GM13977 (cell line): ENCODE measurements at places on chromosomes 2 and 18.

DNA sequence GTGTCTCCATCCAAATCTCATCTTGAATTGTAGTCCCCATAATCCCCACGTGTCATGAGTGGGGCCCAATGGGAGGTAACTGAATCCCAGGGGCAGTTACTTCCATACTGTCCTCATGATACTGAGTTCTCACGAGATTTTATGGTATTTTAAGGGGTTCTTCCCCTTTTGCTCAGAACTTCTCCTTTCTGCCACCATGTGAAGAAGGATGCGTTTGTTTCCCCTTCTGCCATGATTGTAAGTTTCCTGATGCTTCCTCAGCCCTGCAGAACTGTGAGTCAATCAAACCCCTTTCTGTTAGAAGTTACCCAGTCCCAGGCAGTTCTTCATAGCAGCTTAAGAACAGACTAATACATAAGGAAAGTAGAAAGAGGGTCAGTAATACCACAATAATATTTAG, 480.4 kb downstream of the KCNJ3 start:
- no peak for DNase-seq

DNA sequence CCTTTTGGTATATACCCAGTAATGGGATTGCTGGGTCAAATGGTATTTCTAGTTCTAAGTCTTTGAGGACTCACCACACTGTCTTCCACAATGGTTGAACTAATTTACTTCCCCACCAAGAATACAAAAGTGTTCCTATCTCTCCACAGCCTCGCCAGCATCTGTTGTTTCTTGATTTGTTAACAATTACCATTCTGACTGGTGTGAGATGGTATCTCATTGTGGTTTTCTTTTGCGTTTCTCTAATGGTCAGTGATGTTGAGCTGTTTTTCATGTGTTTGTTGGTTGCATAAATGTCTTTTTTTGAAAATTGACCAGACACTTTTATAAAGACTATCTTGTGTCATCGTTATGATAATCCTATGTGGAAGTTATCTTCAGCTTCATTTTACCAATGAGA, 16.0 kb upstream of the ATP8B1 start:
- DNase-seq: no peak

DNA sequence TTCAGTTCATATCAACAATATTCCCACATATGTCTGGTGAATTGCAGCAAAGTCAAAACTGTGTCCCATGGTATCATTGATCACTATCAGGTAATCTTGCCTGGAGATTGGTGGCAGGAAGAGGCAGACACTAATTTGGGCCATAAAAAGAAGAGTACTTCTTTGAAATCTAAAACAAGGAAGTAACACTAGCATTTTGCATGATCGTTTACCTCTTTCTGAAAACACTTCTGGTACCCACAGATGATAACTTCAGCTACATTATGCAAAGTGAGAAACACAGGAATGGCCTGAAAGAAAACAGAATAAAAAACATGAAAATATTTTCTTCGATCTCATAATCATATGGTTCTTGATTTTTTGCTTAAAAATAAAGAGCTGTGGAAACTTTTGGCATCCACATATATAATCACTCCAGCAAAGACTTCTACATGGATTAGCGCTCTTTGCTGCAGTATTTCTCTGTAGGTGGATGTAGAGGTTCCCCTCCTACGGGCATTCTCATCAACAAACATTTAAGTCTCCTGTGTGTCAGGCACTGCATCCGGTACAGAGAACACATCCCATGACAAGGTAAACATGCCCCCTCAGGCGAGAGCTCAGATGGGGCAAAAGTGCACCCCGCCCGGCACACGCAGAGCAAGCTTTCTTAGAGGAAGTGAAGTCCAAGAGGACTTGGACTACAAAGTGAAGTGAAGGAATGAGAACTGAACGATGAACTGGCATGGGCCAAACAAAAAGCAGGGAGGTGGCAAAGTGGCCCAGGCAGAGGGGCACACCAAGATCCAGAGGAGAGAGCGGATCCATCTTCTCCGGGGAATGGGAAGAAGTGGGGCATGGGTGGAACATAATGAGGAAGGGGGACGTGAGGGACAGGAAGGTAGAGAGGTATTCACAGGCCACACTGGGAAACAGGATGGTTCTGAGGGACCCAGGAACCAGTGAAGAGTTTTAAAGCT, 68.0 kb upstream of the RIOK3 start:
- no peak for DNase-seq

DNA sequence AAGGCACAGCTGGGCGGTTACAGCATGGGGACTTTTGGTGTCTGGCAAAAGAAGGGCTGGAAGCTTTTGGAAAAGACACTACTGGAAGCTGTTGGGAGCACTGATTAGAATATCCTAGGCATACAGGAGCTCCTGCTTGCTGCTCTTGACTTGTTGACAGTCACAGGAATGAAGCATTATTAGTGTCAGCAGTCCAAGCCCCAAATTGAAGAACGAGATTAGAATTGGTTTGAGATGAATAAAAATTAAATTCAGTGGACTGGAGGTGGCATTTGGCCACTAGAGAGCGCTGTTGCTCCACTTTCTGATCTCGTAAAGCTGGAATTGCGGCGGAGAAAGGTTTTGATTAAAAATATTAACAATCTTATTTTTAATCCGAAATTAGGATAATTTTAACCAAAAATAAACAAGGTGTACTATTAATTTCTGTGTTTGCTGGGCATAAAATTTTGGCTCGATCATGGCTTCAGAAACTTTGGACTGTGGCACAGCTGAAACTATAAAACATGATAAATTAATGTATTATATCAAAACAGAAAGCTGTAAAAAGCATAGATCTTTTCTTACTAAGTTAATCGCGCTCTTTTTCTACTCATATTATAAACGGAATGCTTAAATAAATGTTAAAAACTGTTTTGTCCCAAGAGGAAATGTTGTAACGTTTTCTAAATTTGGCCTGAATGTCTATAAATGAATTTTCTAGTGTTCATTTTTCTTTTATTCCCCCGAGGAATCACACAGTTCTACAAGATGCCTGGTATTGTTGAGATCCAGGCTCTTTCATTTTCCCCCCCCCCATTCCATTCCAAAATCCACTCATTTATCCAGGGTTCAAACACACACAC, 2.4 kb upstream of the HOXD8 start:
- peak; percentile 76 for DNase-seq

DNA sequence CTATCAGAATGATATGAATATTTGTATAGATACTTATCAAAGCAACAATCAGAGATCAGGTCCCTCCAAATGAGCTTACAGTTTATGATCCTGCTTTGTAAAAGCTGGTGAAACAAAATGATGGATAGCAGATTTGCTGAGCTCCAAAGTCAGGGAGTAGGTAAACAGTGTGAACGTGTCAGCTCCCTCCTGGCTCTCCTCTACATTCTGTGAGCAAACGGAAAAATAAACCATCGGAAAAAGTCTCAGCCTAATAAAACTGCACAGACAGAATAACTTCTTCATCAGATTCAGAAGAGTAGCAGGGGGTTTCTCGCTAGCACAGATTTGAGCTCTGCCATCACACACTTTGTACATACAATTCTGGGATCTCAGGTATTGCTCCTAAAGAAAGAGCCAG, 51.3 kb downstream of the BCL11A start:
- DNase-seq: no peak

DNA sequence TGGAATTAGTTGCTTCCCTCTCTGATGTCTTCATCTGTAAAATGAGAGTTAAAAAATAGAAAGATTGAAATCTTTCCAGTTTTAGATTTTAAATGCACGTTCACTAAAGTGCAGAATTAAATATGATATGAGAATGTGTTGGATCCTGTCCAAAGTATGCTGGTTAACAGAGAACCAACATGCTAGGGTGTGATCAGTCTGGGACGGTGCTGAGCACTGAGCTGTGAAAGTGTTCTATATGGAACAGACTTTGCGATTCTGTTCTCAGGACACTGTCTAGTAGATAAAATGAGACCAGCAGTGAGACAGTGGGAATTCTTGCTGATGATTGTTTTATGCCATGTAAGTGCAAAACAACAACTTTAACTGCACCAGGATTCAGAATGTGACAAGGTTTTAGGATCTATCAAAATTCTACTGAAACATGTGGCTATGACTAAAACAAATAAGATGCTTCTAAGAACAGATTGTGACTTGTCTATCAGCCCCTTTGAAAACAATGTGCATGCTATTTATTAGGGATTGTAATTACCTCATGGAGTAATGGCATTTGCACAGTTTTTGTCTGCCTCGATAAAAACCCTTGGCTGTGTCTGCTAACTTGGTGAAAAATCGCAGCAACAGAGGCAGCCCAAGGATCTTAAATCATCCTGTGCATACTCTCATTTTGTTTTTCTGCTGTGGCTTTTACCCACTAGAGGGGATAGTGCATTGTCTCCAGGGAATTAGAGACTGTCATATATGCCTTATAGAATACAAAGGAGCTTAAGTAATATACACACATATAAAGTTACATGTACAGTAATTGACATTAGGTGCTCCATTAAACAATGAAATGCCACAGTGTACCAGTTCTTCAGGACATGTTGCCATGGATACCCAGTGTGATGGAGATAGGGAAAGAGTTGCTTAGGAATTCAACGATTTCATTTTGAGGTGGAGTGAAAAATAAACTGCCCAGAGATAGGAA, 55.1 kb downstream of the MAP3K20 start:
- DNase-seq: no peak

GRCh38 chr2:1004398-1004797, 53.7 kb downstream of the SNTG2 start:
- DNase-seq: no peak

DNA sequence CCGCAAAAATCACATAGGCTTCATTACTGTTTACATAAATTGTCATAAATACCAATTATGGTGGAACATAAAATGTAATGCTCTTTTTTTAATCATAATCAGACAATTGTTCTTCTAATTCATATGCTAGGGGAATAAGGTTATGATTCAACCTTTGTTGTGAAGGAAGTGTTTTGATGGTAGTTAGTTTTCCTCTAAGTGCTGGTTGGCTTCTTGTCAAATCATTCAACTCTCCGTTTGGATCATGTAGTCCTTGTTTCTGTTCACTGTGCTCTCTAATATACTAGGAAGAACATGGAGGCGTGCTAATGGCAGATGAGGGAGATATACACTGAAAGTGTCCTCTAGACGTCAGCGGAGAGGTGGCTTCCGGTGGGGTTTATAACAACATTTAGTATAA, 1938.0 kb upstream of the PIK3C3 start:
- DNase-seq: no peak

- DNase-seq: no peak
Measured at GRCh38 chr2:7450188-7450832, 533.1 kb downstream of the RNF144A start.

GRCh38 chr2:179558010-179558934, 293.6 kb upstream of the SESTD1 start:
- no peak for DNase-seq

DNA sequence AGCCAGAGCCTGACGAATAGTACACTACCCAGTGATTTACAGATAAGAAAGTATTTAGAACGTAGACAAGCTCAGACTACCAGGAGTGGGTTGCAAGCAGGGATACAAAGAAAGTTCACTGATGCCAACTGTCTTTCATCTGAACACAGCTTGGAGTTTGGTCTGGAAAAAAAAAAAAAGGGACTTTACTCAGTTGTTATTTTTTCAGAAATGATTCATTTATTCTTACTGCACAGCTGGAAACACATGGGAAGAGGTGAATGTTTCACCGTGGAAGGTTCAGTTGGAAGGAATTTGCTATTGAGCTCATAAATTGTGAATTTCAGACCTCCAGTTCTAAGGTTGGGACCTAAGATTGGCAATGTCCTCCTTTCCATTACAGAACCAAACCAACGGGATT, 259.7 kb downstream of the ETAA1 start:
- DNase-seq: no peak

DNA sequence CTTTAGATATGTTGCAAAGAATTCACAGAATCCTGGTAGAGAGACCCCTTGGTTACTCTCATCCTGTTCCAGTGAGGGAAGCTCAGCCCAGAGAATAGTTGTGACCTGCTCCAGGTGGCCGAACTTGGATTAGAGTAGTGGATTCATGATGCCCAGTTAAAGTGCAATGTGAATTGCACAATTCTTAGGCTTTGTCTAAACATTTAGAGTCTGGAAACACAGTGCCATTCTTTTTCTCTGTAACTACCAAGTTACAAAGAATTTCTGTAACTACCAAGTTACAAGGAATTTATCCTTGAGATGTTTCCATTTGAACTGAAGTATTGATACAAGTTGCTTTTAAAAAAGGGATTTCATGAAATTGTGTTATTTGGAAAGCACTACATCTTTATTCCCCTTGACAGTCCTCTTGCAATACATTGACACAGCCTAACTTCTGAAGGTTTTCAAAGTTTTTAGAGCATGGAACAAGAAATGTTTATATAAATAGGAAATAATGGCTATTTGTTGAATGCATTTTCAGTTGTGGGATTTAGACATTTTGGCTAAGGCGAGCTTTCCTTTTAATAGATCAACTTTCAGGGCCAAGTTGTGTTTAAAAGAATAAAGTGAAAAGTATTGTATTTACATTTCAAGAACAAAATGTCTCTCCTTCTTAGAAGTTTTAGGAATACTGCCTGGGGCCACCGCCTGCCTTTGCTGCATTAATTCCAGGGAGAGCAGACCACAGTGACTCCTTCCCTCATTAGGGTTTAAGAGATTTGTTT, 315.0 kb downstream of the LPIN1 start:
- DNase-seq: no peak

DNA sequence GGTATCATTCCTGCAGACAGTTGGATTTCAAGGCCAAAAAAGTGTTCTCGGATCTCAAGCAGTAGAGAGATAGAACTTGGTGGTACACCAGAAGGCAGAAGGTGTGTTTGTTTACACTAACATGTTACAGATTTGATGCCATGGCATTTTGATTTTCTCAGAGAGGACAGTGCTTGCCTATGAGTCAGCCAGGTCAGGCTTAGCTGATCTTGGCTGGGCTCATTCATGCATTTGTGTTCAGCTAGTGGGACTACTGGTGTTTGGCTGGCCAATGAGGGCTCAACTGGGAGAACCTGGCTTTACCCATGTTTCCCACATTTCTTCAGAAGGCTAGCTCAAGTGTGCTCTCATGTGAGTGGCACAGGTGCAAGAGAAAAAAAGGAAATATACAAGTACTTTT, 162.0 kb downstream of the C1D start:
- no peak for DNase-seq

DNA sequence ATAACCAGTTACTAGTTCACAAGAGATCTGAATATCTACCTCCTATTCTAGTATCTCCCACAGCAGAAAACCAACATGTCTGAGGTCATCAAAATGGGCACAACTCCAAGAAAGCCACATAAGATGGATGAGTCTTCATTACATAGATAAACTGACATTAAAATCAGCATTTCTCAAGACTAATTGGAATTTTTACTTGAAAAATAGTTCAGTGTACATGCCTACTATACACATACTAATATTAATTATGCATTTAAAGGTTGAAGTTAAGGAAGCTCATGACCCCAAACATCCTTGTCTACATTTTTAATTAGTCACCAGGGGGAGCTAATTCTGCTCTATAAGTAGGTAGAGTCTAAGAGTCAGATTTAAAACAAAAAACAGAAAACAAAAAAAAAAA, 41.9 kb downstream of the ZNF521 start:
- no peak for DNase-seq

DNA sequence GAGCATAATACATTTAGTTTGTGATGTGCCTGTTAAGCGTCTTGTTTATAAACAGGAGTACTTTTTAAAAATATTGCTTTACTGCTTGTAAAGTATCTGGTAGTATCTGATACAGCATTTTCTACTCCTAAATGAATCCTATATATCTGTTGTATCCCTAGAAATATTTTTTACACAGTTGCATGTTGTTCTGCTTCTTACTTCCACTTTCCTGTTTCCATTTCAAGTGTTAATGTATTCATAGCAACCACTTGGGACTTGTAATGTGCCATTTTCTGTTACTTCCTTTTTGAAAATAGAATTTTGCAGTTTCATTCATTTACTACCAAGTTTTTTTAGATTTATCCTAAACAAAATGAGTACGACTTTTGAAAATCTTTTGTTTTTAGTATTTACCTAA, 24.9 kb downstream of the CCNT2 start:
- DNase-seq: peak; percentile 12

GRCh38 chr2:45759310-45759851, 107.9 kb downstream of the PRKCE start:
- no peak for DNase-seq
